ENCODE measurements at places on chromosomes 2 and 18. TPM values are rescaled to one million over a fixed set of nuclear protein-coding genes. Genes with fewer than 3 reads are reported as not detected.

The LINC00305 gene
- not detected for total RNA-seq

The COL6A3 gene
- 27.7 TPM for total RNA-seq

The PFN4 gene
- 0.59 TPM for total RNA-seq

The TRPM8 gene
- not detected for total RNA-seq

The CDH20 gene
- 0.39 TPM for total RNA-seq

The ABCG8 gene
- total RNA-seq: not detected

Data from heart right ventricle (tissue), 16 donors.